Nucleus accumbens (tissue), 56 donors: ENCODE measurements at places on chromosomes 11 and 22.

DNA sequence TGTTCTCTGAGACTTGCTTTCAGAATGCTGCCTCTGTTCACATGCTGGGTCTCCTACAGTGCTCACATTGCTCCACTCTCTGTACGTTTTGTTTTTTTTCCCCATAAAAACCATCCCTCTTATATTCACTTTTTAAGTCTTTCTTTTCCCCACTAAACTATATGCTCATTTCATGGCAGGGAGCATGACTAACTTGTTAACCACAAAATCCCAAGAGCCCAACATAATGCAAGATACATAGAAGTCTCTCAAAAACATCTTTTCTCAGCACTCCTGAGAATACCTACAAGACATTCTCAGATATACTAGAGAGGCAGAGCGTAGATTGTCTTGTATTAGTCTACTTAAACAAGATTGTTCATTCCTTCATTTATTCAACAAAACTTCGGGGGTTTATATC is 73.3 kb downstream of the FAM76B start:
- no peak for DNase-seq

DNA sequence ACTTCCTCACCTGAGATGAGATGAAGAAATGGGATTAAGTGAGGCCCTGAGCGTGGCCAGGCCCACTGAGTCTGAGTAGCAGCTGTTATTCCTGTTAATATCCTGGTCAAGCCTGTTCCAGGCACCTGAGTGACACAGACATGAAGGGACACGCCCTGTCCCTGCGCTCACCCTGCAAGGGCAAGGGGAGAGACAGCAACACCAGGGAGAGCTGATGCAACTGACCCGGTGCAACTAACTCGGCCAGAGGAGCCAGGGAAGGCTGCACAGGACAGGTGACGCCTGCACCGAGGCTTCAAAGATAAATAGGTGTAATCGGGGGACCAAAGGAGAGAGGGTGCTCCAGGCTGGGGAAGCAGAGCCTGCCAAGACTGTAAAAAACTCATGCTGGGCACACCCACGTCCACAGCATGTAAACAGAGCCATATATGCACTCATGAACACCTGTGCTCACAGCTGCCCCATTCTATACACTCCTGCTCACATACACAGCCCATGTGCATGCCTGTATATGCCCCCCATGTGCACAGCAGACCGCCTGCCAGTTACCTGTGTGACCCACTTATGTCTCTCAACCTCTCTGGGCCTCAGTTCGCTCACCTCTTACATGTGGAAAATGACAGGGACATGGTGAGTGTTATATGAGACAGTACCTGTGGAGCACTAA is 22.8 kb upstream of the GCAT start:
- no peak for DNase-seq

DNA sequence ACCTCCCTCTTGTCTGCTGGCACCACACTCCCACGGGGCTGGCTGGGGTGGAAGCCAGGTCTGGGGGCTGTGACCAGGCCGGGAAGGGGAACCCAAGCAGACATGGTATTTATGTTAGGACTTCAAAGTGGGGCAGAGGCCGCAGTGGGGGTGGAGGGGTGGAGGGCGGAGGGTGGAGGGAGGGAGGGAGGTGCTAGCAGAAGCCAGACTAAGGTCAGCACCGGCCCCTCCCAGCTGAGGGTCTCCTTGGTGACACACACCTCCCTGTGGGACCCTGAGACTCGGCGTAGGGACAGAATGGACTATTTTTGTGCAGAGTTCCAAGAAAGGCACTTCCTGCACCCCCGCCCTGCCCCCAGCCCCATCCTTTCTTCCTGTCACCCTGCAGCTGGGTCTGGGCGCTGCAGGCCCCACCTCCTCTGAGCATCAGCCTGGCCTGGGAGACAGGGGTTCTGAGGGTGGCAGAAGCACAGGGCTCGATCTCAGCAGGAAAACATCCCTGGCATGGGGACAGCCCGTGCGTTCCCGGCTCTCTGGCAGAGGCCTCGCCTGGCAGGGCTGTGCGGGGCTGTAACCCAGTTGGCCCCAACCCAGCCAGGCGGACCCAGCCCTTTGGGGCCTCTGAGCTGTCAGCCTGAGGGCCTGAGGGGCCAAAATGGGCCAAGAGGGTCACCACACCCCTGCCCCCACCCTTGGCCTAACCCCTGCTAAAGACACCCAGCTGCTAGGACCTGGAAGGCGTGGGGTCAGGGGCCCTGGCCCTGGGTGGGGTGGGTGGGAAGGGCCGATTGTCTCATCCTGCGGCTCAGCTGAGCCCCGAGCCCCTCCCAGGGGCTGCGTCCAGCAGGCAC is 9.6 kb upstream of the CD248 start:
- DNase-seq: no peak

GRCh38 chr11:114296605-114297372 is 590 bp downstream of the NNMT start:
- no peak for DNase-seq

DNA sequence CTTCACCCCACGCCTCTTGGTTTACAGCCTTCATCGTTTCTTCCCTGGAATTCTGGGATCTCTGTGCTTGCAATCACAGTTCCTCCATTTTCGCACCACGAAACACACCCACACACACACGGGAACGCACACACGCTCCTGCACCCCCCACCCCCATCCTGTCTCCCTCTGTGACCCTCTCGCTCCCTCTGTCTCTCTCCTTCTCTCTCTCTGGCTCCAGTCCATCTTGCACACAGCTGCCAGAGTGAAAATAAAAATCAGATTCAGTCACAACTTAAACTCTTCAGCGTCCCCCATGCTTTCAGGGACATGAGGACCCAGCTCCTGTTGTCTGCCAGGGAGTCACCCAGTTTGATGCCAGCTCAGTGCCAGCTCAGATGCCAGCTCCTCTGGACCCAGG is 3.0 kb downstream of the GAL start:
- no peak for DNase-seq

GRCh38 chr11:35550374-35551036 is 25.1 kb upstream of the PAMR1 start:
- no peak for DNase-seq

GRCh38 chr11:72812604-72812966 is 1.6 kb upstream of the ATG16L2 start:
- no peak for DNase-seq

DNA sequence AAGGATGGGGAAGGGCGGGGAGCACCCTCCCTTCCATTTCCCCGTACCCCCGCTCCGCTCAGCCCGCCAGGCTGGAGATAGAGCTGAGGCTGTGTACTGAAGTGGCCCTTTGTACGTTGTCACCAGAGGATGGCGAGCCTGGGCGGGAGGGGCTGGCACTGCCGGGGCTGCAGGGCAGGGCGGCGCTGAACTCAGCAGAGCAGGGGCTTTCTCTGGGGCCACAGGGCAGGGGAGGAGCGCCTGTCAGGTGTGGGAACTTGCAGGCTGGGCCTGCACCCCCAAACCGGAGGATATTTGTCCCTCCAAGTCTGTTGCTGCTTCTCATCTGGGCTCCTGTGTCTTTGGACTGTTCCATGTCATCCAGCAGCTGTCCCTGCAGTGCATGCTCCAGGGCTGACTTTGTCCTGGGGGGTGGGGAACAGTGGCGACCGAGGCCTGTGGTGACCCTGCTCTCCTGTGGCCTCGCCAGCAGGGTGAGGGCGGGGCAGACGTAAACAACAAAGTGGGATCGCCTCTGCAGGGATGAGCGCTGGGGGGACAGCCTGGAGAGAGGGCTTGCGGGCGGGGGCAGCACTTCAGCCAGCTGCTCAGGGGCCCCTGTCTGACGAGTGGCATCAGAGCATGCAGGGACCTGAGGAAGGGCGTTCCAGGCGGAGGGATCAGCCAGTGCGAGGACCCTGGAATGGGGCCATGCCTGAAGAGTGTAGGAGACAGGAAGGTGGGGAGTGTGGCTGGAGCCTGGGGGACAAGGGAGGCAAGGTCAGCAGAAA is 13.1 kb downstream of the MGAT3 start:
- DNase-seq: peak; percentile 73

DNA sequence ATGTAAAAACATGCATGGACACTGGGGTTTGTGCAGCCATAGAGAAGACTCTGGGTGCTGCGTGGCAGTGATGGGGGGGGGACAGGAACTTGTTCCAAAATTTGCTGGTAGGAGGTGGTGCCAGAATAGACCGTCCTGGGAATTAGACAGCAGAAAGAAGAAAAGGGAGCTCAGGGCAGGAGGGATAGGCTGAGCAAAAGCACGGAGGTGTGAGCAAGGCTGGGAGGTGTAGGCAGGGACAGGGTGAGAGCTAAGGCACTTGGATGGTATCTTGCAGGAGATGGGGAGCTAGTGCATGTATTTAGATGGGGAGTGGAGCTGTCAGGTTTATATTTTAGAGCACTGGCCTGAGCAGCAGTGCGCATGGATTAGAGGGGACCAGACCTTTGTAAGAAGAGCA is 53.8 kb downstream of the PKNOX2 start:
- DNase-seq: no peak

DNA sequence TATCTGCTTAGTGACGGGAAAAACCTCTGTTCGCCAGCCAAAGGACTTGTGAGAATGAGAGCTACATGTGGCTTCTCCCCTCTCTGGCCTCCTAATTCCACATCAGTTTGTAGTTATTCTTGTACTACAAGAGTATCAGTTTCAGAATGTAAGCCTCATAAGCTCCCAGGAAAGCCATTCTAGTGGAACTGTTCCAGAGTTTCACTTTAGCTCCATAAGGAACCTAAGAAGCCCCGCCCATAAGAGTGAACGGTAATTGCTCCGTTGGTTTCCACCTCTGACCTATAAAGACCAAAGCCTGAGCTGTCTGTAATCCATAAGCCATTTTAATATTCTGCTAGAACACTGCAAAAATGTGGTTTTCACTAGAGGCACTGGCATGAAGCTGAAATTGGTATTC is 53.0 kb downstream of the SIK3 start:
- no peak for DNase-seq

DNA sequence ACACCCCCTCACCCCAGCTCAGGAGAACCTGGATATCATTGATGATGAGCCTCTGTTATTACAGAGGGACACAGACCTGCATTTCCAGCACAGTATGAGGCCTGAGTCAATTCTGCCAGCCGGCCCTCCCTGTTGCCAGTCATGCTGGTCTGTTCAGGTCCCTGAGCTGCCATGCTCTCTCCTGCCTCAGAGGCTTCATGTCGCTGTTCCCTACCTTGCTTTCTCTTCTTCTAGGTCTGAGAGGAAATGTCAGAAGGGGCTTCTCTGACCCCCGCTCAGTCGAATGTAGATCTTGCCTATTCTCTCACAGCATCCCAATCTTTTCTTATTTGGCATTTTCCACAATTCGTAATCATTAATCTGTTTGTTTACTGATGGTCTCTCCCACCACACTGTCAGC is 21.8 kb upstream of the ABCC8 start:
- no peak for DNase-seq

DNA sequence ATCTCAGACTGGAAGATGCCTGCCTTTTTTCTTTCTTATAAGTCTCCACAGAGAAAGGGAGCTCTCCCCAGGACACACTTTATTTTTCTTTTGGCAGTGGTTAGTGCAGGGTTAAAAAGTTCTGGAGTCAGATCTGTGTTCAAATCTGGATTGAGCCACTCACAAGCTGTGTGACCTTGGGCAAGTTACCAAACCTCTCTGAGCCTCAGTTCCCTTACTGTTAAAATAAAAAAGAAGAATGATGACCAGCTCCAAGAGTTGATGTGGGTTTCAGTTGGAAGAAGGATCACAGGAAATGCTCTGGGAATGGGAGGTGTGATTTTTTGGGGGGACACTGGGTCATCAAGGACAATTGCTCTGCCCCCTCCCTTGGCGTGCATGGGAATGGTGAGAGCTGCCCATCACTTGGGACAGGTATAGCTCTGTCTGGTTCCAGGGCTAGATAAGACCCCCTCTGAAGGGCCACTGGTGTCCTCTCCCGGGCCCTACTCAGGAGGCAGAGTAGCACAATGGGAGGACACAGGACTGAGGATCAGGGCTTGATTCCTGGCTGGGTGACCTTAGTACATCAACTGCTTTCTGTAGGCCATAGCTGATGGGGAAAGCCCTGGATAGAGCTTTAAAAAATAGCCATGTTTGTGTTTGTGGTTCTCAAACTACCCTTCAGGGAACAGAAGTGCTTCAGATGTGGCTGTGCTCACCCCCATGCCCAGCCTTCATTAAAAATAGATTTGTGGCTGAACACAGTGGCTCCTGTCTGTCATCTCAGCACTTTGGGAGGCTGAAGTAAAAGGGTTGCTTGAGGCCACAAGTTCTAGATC is 228.3 kb downstream of the MIAT start:
- no peak for DNase-seq

- DNase-seq: no peak
These were observed 632.9 kb upstream of the CADM1 start for GRCh38 chr11:116136987-116137674.

DNA sequence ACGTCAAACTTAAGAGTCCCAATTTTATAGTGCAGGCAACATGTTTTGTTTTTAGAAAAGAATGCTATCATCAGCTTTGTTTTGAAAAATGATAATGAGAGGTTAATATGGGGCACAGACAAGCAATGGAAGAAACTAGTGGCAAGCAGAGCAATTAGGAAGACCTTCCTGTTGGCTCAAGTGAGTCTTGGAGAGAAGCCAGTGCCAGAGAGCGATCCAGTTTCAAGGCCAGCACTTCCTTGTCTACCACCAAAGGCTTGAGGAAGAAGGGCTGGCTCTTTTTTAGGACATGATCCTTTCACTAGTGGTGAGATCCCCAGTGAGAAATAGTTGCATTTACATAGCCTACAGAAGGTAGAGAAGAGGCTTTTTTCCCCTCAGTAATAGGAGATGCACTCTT is 1340.7 kb downstream of the LRRC4C start:
- no peak for DNase-seq

- DNase-seq: no peak
These were observed 113.1 kb downstream of the ETS1 start for GRCh38 chr11:128474036-128474874.

DNA sequence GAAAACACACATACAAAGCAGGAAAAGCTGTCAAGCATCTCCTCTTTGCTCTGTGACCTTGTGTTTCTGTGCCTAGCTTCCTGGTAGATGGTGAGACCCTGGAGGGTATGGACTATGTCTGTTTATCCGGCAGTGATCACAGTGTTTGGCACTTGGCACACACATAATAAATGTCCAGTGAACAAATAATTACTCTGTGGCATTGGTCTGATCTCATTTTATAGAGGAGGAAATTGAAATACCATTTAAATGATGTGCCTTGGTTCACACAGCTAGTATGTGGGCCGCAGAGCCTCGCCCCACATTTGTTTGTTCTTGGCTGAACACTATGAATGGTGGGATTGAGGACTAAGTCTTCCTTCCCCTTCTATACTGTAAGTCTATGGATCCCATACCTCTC is 104.7 kb upstream of the SPON1 start:
- DNase-seq: no peak

- DNase-seq: no peak
These were observed 35.8 kb downstream of the UVRAG start for GRCh38 chr11:75850787-75851186.

GRCh38 chr11:2555891-2556290 is 111.1 kb downstream of the KCNQ1 start:
- no peak for DNase-seq
